ENCODE measurements at places on chromosomes 12 and 14. TPM values are rescaled to one million over a fixed set of nuclear protein-coding genes. Genes with fewer than 3 reads are reported as not detected.

Gene FAM181A
- polyA plus RNA-seq: not detected

DNA sequence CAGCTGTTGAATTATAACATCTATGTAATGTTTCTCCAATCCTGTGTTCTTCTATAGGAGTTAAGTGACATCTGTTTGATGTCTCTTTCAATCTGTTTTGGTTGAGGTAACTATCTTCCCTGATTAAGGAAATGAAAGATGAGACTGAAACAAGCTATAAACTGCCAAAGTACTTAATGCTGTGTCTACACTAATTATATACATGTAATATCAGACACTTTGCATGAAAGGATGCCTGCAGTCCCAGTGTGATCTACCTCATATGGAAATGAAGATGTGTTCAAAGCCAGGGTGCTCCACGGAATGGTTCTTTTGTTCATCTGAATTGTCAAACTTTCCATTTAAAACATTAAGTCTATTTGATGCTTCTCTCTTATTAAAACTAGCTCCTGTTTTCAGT, 958.3 kb downstream of the GALC start:
- no peak overlapping the region for H3K4me3 ChIP-seq
- H3K36me3 ChIP-seq: no peaks in the 10 kb centered on the region
- DNase-seq: no peak
- no peaks in the 10 kb centered on the region for H3K27me3 ChIP-seq
- no peak overlapping the region for H3K27ac ChIP-seq
- no peaks in the 10 kb centered on the region for H3K4me1 ChIP-seq

DNA sequence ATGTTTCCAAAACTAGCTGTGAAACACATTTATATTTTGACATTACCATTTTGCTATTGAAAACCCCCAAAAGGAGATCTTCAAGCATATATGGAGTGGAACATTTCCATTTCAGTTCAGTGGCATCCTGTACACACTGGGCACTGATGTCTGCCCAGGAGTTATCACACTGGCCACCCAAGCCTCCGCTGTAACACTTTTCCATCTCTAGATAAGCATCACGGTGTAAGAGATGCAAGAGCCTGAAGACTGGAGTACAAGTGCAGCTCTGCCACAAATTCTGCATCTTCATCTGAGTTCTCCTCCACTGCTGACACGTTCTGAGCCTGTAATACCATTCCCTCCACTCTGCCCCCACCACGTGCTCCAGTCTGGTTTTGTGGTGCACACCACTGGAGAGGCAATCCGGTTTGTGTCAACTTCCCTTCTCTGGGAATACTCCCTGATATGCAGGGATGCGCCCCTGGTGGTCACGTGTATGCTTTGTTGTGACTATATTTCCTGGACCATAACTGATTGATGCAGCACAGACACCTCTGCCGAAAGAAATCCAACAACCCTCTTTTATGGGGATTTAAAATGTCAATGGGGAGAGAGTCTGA, 12.7 kb downstream of the SPTLC2 start:
- peaks cover 60% of the 10 kb centered on the region for H3K4me1 ChIP-seq
- H3K4me3 ChIP-seq: no peak overlapping the region
- DNase-seq: peak; percentile 53
- no peaks in the 10 kb centered on the region for H3K27me3 ChIP-seq
- no peaks in the 10 kb centered on the region for H3K36me3 ChIP-seq

GRCh38 chr12:123061441-123062205, 81.1 kb downstream of the ARL6IP4 start:
- H3K27me3 ChIP-seq: no peaks in the 10 kb centered on the region
- no peak overlapping the region for H3K27ac ChIP-seq

DNA sequence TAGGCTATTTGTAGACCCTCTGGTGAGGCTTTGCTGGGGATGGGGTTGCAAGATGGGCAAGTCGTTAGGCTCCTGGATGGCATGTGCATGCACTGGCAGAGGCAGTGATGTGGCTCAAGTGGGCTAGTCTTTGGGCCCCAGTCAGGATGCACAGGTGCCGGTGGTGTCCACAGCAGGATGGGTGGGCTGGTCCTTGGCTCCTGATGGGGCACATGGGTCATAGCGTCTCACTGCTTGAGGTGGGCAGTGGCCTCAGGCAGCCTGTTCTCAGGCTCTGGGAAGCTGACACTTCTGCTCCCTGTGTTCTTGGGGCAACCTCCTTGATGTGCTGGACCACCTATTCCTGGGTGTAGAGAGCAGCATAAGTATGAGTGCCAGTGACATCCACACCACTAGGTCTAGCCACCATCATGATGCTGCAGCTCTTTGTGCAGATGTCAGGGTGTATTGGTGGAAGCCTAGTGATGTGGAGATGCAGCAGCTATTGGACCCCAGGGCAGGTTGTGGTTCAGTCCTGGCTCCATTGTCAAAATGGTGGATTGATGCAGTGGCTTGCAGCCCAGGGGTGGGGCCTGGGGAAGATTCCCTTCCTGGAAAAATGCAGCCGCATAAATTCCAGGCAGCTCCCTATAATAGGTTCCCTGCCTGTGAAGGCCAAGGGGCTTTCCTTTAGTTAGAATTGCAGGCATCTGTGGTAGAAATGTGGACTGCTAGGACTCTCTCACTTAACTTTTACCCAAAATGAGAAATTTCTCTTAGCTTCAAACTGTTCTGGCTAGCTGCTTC, 742.5 kb upstream of the MDGA2 start:
- DNase-seq: no peak
- H3K4me3 ChIP-seq: no peak overlapping the region
- H3K27me3 ChIP-seq: no peaks in the 10 kb centered on the region
- H3K36me3 ChIP-seq: no peaks in the 10 kb centered on the region
- H3K27ac ChIP-seq: no peak overlapping the region

DNA sequence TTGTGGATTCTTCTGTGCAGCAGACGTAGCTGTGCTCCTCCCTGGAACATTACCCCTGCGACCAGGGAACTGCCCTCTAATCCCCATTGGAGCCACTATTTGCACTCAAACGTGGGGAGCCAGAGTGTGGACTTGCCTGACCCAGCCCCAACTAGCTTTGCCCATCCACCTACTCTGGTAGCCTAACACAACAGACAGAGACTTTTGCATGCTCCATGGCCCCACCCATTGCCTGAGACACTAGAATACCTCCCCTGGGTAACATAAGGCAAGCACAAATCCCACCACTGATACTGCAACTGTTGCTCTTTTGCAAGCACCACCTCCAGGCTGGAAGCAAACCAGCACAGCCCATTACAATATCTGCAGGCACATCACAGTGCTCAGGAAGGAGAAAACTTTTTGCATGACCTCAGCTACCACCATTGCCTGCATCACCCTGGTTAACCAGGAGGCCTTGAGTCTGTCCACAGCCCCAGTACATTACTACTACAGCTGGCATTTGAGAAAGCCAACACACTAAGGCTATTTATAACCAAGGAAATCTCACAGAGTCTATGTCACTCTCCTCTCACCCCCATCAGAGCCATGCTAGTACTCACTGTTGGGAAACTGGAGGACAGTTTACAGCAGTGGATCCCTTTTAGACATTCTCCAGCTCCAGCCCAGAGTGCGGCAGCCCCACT, 15.0 kb downstream of the CEP128 start:
- H3K36me3 ChIP-seq: no peaks in the 10 kb centered on the region
- no peak overlapping the region for H3K4me3 ChIP-seq
- H3K4me1 ChIP-seq: peaks cover 19% of the 10 kb centered on the region
- no peak overlapping the region for H3K27ac ChIP-seq
- no peak for DNase-seq
- H3K27me3 ChIP-seq: no peaks in the 10 kb centered on the region

Gene CDH24
- polyA plus RNA-seq: 0.14 TPM

Gene ANKRD33
- polyA plus RNA-seq: not detected

Gene MEG3
- polyA plus RNA-seq: 1.7 TPM

Gene KRT85
- polyA plus RNA-seq: not detected
